ENCODE measurements at places on chromosomes 12 and 14.

- peak; percentile 67 for DNase-seq
Measured at GRCh38 chr14:22886500-22887259, 3.7 kb downstream of the REM2 start.

GRCh38 chr14:75906680-75907280 is 75.0 kb downstream of the TGFB3 start:
- DNase-seq, result peak; percentile 69

DNA sequence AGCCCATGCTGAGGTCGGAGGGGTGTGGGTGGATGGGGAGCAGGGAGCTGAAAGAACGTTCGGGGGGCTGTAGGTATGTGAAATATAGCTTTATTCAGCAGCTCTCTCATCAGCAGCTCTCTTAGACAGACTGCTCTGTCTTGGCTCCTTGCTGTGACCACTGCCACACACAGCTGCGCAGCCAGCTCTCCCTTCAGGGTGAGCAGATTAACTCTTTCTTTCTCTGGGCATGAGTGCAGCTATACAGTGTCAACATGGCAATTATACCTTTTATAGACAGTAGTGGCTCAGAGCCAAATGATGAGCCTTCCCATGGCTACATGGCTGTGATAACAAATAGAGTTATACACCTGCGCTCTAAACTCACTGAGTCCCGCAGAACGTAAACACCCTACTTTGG is 137.7 kb upstream of the NEDD1 start:
- DNase-seq, result no peak

DNA sequence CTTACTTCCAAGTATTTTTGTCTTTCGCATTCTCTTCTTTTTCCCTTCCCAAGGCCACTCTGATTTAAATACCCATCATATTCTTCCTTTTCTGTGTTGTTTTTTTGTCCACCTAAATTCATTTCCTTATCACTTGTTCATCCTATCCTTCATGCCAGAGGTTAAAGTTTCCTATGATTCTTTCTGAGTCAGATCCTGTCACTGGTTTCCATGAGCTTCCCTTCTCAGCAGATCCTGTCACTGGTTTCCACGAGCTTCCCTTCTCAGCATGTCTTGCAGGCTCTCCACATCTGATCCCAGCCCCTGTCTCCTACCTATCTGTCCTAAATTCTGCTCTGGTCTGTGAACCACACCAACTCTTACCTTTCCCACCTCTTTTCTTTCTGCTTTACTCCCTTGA is 311.8 kb upstream of the RGS6 start:
- DNase-seq, result peak; percentile 35

DNA sequence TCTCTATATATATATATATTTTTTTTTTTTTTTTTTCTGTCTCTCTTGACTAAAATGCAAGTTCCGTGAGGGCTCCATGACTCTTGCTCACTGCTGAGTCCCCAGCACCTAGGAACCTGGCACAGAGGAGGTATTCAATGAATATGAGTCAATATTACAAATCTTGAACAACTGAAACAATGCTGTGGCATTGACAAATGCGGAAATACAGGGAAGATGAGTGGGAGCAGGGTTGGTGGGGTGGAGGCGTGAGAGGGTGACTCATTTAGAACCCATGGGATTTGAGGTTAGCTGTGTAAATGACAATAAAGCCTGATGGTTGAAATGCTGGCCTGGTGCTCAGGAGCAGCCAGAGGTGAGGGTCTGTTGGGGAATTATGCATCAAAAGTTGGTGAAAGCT is 121.7 kb upstream of the FUT8 start:
- peak; percentile 71 for DNase-seq

- DNase-seq, result peak; percentile 46
Measured at GRCh38 chr12:75478116-75478794, 2.3 kb upstream of the GLIPR1 start.

- DNase-seq, result no peak
Measured at GRCh38 chr14:49621114-49621881, 699 bp downstream of the MGAT2 start.

DNA sequence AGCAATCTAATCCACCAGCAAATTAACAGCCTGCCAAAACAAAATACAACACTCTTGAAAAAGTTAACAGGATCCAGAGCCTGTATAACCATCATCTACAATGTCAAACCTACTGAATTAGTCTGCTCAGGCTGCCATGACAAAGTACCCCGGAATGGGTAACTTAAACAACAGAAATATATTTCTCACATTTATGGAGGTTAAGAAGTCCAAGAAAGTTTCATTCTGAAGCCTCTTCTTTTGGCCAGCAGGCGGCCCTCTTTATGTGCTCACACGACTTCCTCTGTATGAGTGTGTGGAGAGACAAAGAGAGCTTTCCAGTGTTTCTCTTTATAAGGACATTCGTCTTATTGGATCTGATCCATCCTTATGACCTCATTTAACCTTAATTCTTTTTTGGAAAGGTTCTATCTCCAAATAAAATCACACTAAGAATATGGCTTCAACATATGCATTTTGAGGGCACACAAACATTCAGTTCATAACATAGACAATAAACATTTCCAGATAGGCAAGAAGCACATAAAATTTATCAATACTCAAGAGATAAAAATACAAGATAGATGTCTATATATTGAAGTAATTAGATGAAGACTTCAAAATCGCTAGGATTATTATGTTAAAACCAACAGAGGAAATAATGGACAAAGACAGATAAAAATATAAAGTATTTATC is 5.9 kb upstream of the RERG start:
- DNase-seq, result peak; percentile 65

- peak; percentile 37 for DNase-seq
Measured at GRCh38 chr12:91432089-91432488, 249.5 kb upstream of the DCN start.

DNA sequence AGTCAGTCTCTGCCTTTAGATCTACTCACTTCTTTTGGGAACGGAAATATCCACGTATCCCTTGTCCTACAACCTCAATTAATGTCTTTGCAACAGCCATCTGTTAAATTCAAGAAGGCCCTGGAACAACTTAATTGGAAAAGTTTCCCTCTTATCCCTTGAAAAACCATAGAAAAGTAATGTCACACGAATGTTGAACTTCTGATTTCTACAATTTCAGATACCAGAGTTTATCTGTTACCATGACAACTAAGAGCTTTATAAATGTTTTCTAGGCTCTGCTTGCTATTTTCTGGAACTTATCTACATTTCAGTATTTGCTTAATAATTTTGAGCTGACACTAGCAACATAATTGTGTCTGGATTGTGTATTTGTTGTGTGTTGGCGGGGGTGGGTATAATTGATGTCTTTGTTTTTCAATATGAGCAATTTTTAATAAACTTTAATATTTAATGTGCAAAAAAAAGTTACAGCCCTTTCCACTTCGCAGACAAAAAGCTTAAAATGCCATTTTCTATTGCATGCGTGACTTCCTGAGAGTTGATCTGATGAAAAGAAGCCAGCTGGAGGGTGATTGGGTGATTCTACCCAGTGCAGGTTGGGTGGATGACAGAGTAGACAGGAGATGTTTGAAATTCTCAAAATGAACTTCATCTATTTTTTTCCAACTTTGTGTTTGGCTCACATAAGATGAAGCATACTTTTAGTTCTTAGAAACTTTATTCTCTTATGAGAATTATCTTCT is 11.8 kb upstream of the EDDM3A start:
- no peak for DNase-seq

DNA sequence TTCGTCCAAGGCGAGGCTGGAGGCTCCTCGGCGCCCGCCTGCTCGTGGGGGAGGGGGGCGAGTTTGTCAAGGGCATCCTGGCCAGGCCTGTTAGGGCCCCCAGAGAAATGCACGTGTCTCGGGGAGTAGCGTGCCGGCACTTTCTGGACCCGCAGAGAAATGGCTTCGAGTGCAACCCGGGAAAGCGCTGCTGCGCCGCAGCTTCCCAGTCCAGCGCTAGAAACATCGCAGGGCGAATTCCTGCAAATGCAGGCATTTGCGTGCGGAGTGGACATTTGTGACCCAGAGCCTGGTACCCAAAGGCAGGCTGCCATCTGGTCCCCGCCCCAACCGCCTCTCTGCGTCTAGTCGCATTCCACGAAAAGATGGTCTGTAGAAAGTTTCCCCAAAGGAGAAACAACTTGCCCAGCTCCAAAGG is 756 bp downstream of the LGR5 start:
- DNase-seq, result no peak

- DNase-seq, result no peak
Measured at GRCh38 chr14:75254901-75255584, 23.6 kb upstream of the FOS start.

GRCh38 chr14:81565441-81566290 is 32.0 kb upstream of the SEL1L start:
- DNase-seq, result no peak

DNA sequence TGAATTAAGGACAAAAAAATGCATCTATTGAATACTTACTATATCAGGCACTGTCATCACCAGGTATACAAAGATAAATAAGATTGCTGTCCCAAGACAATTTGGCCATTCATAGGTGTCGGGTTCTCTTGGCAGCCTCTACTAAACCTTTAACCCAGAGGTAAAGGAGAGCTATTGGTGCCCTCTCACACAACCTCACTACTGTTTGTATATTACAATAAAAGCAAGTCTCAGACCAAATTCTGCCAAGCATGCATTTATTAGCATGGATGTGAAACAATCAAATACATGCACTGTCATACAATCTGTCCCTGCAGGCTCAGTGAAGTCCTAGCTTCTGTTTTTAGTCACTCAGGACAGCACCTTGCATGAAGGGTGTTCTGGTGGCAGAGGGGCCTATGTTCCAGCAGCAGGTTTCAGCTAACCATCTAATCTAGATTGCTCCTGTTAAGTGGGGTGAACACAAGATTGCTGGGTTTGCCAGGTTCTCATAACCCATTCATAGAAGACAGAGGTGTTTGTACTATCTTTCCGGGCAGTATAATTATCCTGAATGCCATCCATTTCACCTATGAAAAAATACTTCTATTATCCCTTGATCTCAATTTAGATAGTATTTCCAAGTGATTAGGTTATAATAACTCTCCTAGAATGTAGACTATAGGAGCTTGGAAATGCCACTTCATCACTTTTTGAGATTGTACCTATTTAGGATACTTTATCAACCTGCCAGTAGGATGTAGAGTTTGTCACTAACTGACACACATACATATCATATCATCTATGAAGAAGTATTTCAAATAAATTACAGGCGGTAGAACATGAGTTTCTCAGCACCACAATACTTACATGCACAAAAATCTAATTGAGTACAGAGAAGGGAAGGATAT is 254.0 kb upstream of the KRR1 start:
- DNase-seq, result no peak

GRCh38 chr12:75553398-75553797 is 42.0 kb upstream of the KRR1 start:
- DNase-seq, result peak; percentile 12

DNA sequence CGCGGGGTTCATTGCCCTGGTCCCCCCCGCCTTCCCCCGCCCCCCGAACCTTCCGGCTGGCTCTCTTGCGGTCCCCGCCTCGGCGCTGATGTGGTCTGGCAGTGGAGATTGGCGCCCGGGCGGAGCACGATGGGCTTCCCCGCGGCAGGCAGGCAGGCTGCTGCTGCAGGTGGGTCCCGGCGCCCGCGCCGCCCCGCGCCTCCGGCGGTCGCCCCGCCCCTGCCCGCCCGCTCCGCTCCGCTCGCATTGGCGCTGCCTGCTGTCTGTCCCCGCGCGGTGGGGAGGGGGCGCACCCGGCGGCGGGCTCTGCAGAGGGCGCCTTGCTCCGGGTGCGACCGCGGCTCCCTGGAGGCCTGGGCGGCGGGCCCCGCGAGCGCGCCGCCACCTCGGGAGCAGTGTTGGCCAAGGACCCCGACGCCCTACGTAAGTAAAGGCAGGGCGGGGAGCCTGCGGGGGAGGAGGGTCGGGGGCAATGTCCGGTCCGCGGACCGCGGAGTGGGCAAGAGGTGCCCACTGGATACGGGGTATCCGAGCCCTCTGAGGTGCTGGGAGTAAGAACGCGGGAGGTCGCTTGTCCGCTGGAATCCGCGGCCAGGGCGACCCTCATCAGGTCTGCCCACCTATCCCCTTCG is at the start of gene AKAP5:
AKAP5 (plus strand) TSS at position 309 of the 632 bp plus-strand sequence. CDS start 2,896 bp downstream, outside the sequence.
- peak; percentile 23 for DNase-seq

DNA sequence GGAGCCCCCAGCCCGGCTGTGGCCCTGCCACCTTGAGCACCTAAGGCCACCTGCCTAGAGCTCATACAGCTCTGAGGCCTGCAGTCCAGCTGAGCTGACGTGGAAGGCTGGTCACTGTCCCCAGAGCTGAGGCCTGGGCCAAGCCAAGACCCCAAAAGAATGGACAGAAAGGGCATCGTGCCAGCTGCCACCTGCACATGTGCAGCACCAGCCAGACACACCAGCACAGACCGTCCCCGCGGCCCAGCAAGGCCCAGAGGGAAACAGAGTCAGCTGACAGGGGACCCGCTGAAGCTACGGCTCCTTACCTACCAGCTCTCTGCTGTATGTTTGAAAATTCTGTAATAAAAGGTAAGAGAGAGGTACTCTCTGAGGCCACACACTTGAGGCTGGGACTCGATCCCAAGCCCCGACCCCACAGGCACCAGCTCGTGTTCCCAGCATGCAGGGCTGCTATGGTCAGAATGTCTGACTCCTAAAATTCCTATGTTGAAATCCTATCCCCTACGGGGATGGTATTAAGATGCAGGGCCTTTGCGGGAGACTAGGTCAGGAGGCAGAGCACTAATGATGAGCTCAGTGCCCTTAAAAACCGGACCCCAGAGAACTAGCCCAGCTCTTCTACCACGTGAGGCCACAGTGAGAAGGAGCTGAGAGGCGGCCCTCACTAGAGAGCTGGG is 25.4 kb downstream of the BRF1 start:
- peak; percentile 13 for DNase-seq

DNA sequence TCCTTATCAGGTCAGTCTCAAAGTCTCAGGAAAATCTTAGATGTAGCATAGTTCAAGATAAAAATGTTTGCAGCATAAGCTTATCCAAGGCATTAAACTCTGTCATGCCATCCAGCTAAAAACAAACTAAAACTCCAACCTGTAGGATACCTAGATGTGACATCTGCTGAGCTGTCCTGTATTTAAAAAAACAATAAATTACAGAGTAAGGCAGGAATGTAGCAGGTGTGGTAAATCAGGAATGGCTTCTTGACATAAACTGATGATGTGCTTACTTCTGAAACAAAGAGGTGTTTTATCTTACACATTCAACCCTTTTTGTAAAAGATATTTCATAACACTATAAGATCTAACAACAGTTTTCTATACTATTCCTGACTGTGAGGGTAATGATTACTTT is 30.6 kb upstream of the DLGAP5 start:
- DNase-seq, result no peak

All from astrocyte of the spinal cord (primary cell).